Suppressor macrophage (primary cell): ENCODE measurements at places on chromosomes 3 and 15.

DNA sequence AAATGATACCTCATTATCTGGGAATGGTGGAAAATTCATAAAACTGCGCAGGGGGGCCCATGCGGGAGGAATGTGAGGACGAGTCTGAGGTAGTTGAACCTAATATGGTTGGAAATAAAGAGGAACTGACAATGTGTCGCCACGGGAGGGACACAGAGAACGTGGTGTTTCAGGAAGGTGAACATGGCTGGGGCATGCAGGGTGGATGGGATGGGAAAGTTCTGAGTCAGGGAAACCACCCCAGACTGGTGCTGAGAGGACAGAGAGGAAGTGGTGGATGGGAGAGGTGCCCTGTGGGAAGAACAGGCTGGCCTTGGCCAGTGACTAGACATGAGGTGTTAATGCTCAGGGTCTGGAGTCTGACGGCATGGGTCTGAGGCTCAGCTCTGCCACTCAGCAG, 137.1 kb upstream of the WNT5A start:
- peak; percentile 85 for DNase-seq

DNA sequence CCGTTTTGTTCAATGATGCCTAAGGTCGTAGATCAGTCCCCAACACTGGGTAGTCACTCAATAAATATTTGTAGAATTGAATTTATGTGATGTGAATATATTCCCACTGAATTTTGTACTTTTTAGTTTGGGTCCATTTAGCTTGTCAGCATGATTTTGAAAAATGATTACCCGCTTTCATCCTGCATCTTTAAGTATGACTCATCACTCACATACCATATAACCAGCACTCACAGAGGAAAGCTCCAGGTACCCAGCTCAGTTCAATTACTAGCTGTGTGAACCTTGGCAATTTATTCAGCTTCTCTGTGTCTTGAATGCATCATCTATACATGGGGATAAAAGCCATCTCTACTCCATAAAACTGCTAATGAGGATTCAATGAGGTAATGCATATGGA, 2.2 kb upstream of the MLF1 start:
- DNase-seq: no peak

- no peak for DNase-seq
Observed at GRCh38 chr15:25426896-25427610, 11.8 kb downstream of the UBE3A start.

DNA sequence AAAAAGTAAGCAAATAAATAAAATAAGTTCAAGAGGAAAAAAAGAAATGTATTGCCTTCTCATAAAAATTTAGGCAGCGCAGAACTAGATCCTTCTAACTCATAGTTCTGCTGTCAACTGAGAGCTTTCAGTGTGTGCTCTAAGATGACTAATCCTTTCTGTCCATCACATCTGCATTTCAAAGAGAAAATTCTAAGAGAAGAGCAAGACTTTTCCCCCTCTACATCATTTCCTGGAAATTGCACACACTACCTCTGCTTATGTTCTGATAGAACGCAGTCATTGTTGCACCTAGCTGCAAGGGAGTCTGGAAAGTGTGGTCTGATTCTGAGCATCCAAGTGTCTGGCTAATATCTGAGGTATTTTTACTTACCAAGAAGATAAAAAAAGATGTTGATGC, 39.6 kb upstream of the SLCO3A1 start:
- DNase-seq: no peak

DNA sequence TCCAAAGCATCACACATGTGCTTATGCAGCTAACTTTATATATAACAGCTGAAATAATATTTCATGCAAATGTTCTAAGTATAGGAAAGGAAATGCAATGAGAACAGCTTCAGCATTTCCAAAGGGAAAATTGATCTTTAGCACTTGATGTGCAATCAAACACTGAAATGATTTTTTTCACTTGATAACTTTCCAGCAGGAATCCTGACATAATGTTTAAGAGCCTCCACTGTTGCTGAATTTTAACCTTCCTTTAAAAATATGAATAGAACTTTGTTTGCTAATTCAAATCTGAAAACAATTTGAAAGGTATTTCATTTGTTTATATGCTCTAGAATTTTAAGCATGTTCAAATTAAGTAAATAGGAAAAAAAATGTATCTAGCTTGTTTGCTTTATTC, 96.9 kb upstream of the STRIT1 start:
- no peak for DNase-seq

DNA sequence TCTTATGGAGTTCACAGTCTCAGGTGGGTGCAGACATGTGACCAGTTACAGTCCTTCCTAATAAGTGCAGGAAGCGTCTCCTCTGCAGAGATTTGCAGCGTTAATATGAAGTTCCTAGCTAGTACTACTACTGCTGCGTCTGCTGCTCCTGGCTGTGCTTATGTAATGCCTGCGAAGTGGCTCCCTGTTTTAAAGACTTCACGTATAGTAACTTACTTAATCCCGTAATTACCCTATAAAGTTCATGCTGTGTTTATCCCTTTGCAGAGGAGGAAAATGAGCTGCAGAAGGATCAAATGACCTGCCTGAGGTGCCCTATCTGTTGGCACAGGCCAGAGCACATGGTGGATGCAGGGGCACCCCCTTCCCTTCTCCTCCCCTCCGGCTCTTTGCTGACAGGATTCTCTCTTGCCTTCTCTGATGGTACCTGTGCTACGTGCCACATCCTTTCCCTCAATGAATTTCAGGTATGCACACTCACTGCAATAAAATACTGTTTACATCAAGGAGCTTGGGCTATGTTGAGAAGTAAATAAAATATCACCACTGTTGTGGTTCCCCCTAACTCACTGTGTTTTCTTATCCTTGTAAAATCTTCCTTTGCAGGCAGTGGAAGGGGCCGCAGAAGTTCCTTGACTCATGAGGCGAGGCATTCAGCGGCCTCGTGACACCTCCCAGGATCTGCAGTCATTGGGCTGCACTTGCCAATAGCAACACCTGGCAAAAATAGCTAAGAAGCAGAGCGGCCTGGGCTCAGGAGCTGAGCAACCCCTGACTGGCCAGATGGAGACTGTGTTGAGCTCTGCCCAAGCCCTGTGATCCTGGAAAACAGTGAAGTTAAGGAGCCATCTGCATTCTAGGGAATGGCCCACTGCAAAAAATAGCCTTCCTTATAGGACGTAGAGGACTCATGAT, 188.9 kb upstream of the ATP10A start:
- DNase-seq: no peak
